ENCODE measurements at places on chromosomes 13 and 19. TPM values are rescaled to one million over a fixed set of nuclear protein-coding genes. Genes with fewer than 3 reads are reported as not detected.

- DNase-seq = peak; percentile 56
These were observed 1.1 kb downstream of the PIP5K1C start for GRCh38 chr19:3698974-3699740.

DNA sequence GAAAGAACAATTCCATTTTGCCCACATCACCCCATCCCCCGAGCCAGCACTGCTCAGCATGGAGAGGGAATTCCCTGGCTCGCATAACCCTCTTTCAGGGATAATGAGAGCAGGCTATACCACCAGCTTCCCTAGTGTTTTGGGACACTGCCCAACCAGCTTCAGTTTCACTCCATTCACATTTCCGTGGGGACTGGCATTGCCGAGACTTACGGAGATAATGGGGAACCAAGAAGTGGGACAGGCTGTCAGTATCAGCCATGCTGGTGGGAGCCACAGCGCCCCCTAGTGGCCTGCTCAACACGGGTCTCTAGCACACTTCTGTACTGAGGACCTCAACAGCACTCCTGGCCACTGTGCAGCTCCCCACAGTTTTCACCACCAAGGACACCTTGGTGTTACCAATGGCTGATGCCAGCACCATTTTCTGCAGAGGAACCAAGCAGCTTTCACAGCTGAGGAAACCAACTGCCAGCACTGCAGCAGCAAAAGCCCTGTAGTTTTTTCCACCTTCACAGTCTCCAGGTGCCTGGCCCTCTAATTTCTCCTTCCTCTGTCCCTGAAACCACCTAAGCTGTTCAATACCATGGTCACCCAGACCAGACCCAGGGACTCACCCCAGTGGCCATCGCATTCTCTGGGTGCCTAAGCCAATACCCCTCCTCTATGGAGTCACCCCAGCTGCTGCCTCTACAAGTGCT, 23.7 kb downstream of the SLC6A16 start:
- peak; percentile 80 for DNase-seq

GRCh38 chr19:23571175-23571574, 115.8 kb downstream of the ZNF675 start:
- DNase-seq = no peak

GRCh38 chr13:110376120-110376519, 69.0 kb downstream of the COL4A2 start:
- DNase-seq = peak; percentile 31

DNA sequence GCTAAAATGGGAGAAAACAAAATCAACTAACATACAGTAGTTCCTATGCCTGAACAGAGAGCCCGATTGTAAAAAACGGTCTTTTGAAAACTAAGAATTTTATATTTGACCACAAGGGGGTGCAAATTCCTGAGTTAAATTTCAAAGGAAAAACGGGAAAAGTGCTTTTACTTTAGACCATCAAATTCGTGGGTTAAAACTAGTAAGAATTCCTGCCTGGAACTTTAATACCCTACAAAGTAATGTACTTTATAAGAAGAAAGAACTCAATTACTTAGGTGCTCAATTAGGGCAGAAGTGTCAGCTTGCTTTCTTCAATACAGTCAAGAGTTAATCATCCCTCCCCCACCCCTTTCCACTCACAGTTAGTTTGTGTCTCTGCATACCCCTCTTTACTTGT, 69.8 kb downstream of the KCNRG start:
- peak; percentile 53 for DNase-seq

- DNase-seq = no peak
These were observed 2.0 kb downstream of the COLGALT1 start for GRCh38 chr19:17557466-17557865.

DNA sequence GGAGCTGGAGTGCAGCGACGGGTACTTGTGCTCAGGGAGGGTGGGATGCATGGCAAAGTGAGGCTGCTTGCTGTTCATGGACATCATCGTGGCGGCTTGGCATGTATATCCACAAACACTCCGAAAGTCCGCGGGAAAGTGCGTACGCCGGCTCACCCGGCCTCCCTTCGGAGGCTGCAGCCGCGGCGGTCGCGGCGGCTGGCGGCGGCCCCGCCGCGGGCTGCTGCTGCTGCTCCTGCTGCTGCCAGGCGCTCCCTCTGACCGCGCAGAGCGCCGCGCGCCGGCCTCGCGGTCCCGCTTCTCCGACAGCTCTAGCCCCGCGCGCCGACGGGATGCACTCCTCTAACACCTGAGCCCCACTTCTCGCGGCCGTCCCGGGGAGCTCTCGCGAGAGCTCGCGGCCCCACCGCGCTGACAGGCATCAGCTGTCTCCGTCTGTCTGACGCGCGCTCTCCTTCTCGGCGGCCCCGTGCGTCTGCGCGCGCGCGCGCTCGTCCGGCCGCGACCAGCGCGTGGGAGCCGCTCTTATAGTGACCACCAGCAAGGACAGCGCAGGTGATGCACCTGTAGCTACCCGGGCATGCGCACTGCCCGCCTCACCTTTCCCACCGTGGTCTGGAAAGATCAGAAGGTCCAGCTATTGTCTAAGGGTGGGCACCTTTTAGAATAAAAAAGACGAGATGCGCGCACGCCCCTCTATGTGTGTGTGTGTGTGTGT, at the start of gene POU4F1:
POU4F1 (minus strand) TSS at position 313 of the 718 bp plus-strand sequence; CDS start at position 87, 226 bp downstream.
- peak; percentile 32 for DNase-seq

GRCh38 chr19:17778251-17778967, 16.5 kb upstream of the B3GNT3 start:
- peak; percentile 64 for DNase-seq

GRCh38 chr13:24276306-24276705, 33.1 kb upstream of the C1QTNF9 start:
- no peak for DNase-seq

- DNase-seq = no peak
These were observed 1416.9 kb downstream of the UQCRFS1 start for GRCh38 chr19:27796073-27796472.

DNA sequence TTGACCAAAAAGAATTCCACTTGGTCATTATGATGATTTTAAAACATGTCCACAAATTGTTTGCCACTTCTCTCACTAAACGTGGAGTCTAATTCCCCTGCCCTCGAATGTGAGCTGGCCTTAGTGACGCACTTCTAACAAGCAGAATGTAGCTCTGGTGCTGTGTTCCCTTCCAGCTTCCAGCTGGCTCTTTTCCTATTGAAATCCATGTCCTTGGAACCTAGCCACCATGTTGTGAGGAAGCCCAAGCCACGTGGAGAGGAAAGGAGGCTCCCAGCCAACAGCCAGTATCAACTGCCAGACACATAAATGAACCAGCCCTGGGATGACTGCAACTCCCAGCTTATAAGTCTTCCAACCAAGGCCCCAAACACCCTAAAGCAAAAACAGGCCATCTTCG, 23.6 kb upstream of the CEBPA start:
- no peak for DNase-seq

DNA sequence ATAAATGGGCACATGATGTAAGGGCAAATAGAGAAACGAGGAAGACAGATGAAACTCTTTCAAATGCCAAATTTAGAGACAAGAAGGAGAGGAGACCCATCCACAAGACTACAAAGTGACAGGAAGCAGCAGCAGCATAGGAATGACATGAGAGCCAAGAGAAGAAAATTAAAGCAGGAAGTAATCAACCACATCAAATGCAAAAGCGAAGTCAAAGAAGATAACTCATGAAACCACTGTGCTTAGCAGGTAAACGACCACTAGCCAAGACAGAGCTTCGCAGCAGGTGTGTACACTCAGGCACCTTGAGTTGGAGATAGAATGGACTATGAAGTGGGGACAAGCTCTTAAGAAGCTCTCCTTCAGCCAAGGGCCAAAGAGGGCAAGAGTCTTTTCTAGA, 64.1 kb downstream of the KLF12 start:
- no peak for DNase-seq

The CEACAM16 gene
- not detected for total RNA-seq

The TPTE2 gene
- 0.24 TPM for total RNA-seq

The ISYNA1 gene
- total RNA-seq = 218 TPM

The LRFN3 gene
- 14.3 TPM for total RNA-seq

The TLE6 gene
- 30.3 TPM for total RNA-seq

The TIMM29 gene
- 52.2 TPM for total RNA-seq

The SOX1 gene
- total RNA-seq = not detected

The RASL11A gene
- 1.9 TPM for total RNA-seq

The RAB3A gene
- total RNA-seq = 13.0 TPM

The GNG7 gene
- total RNA-seq = 20.4 TPM

The KIR3DL1 gene
- total RNA-seq = not detected

The FBXO17 gene
- 30.9 TPM for total RNA-seq
